ENCODE measurements at places on chromosomes 6 and 20.
A peak's percentile ranks its signal among the peaks of the same experiment; 100 is the strongest.

GRCh38 chr6:85493389-85493788 lies 43.5 kb downstream of the NT5E start:
- DNase-seq: no peak

DNA sequence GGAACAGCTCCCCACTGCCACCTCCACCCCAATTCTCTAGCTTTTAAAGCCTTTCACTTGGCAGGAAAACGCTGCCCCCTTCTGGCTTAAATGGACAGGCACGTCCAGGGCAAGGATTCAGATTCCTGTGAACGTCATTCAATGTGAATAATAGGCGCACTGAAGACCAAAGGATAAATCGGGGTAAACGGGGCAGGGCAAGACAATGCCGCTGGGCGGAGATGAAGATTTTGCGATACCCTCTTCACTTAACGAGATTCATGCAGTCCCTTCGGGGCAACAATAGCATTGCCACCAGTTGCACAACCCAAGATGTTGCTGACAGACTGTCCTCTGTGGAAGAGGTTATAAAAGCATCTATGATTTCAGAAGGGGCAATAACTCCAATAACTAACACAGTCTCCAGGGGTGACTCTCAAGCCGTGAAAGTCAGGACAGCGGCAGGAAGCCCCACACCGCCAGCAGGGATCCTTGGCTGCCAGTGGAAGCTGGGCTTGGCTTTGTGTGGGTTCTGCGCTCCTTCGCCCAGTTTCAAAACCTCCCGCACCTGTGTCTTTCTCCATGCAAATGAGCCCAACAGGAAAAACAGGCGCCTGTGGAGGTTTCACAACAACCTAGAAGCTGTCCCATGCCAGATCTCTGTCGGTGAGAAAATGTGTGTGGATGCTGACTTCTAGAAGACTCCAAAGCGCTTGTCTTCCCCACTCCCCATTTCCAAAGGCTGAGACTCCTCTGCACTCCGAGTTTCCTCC lies 291.8 kb downstream of the BMP7 start:
- peak; percentile 74 for DNase-seq

GRCh38 chr20:2693286-2694007 lies 867 bp downstream of the EBF4 start:
- DNase-seq: peak; percentile 30

DNA sequence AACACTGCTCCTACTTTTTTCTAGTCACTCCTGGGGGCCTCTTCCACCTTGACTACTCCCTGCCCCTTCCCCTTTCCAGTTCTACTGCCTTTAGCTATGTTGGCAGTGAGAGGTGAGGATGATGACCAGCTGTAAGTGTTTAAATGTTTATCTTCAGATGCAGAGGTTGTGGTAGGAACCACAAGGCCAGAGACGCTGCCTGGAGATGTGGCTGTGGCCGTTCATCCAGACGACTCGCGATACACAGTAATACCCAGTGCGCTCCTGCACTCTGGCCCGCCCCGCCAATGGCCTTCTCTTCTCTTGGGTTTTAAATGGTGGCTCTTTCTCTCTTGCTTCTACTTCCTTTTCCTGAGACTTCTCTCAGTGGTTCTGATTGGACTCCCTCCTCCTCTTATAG lies 4.6 kb downstream of the VARS2 start:
- DNase-seq: no peak

DNA sequence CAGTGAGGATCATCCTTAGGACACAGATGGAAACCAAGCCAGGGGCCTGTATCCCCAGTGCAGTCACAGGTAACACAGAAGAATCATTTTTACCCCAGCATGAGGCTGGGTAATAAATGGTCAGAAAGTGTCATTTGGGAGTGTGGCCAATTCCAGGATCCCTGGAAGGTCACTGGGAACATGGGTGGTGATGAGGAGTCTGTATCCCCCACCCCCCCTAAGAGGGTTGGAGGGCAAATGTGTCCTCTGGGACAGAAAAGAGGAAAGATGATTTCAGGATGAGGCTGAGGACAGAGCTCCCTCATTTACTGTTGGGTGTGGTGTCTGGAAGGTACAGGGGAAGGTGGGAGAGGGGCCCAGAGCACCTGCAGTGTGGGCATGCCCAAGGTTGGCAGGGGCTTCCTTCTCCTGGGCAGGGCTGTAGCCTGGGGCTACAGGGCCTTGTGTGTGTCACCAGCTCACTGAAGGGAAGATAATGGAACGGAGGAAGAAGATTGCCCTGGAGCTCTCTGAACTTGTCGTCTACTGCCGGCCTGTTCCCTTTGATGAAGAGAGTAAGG lies 34.5 kb downstream of the PLCG1 start:
- DNase-seq: no peak

DNA sequence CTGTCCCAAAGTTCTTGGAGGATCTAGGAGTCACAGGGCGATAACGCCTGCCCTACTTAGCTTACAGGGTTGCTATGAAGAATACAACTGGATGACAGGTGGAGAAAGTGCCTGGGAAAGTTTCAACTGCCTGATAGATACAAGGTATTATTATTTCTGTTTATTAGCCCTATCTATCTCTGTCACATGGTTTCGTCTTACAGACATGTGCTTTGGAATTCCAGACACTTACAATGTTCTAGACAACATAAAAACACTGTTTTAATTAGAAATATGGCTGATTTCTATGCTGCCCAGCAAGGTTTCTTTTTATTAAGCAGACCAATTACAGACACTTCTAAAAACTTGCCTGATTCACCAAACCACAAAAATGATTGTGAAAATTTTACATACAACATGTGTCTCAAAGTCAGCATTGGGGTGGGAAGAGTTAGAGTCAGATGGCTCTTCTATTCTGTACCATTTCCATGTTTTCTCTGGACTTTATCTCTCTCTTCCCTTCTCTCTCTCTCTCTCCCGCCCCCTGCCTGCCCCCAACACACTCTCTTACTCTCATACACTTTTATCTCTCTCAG lies 50.0 kb downstream of the GJA10 start:
- no peak for DNase-seq

GRCh38 chr20:50252701-50253100 lies 62.1 kb downstream of the CEBPB start:
- no peak for DNase-seq

DNA sequence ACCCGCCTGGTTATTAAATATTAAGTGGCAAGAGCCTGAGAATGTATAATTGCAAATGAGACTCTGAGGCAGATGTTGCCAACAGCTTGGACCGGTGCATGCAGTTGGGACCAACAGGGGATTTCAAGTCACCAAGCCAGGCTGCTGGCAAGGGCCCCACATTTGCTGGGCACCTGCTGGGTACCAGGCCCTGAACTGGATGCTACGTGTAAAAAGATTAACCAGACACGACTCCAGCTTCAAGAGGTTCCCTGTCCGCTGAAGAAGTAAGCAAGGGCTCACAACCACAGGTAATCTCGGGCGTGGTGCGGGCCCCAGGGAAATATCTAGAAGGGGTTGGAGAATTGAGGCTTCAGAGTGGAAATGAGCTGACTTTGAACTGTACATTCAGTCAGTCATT lies 13.2 kb upstream of the SIRPA start:
- no peak for DNase-seq

- no peak for DNase-seq
Measured at GRCh38 chr6:123007885-123008284, 11.8 kb downstream of the CLVS2 start.

GRCh38 chr6:151370509-151371078 lies 20.8 kb downstream of the ZBTB2 start:
- DNase-seq: no peak

DNA sequence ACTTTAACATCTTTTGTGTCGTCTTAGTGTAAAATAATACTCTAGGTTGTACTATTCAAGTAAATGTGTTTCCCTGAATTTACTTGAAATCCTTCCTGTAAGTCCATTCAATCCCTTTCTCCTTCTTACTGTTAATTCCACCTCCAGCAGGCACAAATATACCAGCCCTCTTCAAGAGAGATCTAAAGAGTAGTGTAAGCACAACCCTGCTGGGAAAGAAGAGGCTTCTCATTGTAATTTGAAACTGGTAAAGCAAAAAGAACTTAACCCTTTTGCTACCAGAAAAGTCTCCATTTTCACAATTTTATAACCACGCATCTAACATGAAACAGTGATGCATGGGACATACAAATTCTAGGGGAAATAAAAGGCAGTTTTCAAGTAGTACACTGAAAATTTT lies at the start of gene BMP5:
Gene BMP5, minus strand, starts transcription at position 191 of the 400 bp plus-strand sequence. CDS start 725 bp downstream, outside the sequence.
- DNase-seq: no peak

DNA sequence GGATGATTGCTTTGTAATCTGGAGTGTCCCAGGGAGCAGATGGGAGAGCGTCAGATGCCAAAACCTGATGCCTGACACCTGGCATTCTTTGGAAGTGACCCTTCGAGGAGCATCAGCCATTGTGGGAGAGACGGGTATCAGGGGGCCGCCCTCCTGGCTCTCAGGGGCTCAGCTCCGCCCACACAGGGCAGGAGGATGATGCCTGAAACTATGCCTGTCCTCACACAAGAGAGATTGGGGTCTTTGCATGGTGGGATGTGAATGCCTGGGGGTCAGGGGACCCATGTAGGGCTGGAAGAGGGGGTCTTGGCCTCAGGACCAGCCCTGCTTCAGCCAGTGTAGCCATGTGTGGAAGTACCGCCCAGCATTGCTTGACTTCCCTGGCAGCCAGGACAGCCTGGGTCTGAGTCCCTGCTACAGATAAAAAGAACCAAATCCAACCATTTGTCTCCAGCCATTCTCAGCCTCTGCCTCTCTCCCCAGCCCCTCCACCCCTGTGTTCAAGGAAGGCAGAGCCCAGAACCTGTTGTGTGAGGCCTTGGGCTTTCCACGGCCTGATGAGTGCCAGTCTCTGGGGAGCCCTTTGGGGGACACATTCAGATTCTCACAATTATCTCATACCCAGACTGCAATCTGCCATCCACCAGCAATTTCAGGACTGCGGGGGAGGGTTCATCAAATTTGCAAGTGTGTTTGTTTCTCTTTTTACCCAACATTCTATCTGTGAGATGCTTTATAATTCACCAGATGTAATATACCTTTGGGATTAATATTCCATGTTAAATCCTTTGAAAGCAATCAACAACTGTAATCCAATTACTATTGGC lies 371.2 kb downstream of the PREX1 start:
- DNase-seq: no peak

DNA sequence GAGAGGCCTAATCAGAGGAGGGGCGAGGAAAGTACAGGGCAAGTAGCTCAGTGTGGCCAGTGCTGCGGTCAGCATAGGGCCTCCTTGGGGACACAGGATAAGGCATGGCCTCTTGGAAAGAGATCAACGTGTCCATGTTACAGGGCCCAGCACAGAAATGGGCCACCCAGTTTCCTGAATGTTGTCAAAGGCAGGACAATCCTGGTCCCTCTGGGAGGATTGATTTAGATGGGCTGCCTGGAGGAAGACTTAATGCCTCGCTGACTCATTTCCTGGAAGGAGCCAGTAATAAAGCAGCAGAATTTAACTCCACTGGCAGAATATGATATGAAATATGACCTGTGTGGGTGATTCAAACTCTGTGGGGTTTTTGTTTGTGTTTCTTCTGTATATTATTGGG lies 16.6 kb downstream of the DDO start:
- DNase-seq: peak; percentile 18

GRCh38 chr6:37981626-37982025 lies 162.1 kb downstream of the ZFAND3 start:
- DNase-seq: no peak

GRCh38 chr6:130482645-130483390 lies 117.0 kb downstream of the TMEM200A start:
- no peak for DNase-seq

DNA sequence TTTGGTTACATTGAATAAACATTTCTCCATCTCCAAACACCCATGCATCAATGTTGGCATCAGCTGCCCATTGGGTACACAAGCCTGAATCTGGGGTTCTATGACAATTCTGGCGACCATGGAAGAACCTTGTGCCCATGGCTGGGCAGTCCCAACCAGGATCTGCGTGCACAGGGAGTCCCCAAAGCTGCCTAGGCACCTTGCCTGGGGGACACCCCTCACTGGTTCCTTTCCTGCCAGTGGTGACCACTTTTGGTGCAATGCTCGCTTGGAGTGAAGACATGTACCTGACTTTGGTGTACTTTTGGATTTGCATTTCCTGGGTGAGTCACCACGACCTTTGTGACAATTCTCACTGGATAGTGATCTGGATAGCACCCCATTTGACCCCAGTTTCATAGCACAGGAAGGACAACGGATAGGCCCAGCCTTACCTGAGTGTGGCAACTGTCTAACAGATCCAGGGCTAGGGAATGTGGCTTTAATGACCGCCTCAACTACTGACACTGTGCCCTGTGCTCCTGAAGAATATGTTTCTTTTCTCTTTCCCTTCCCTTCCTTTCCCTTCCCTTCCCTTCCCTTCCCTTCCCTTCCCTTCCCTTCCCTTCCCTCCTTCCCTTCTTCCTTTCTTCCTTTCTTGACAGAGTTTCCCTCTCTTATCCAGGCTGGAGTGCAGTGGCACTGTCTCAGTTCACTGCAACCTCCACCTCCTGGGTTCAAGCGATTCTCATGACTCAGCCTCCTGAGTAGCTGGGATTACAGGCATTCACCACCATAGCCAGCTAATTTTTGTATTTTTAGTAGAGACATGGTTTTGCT lies 7.1 kb downstream of the SPINT3 start:
- DNase-seq: no peak

GRCh38 chr6:29502597-29502996 lies 14.8 kb upstream of the MAS1L start:
- DNase-seq: no peak

DNA sequence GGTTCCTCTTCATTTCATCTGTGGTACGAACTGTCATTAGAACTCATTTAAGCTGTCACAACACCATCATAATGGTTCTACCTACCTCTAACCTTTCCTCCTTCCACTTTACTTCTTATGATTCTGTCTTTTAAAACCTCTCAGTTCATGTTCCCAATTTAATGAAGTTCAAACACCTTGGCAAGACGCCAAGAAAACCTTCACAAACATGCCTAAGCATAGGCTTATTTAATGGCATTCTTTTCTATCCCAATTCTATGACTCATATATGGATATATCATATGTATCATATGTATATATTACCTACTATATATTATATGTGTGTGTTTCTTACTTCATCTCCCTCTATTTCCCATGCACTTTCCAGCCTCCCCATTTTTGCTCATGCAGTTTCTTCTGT lies 283.4 kb upstream of the TBX18 start:
- peak; percentile 8 for DNase-seq

GRCh38 chr6:41487860-41488432 lies 58.2 kb upstream of the FOXP4 start:
- no peak for DNase-seq

DNA sequence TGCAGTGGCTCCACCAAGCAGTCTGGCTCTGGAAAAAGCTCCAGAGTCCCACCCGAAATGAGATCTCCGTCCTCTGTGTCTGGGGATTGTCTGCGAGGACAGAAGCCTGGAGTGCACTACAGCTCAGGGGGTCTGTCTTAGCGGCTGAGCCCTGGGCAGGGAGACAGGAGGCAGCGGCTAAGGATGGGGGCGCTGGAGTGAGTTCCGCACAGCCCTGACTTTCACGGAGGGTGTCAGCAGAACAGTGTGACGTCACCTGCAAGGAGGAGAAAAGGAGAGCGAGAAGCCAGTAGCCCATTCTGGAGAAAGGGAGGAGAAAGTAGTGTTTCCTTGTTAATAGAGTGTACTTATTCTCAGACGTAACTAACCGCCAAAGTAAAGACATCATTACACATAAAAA lies 97.6 kb downstream of the FAM50B start:
- DNase-seq: no peak
